Brain (organoid and tissue), 16 donors: ENCODE measurements at places on chromosomes 3 and 15. TPM values are rescaled to one million over a fixed set of nuclear protein-coding genes. Genes with fewer than 3 reads are reported as not detected.

KIF15 gene
- polyA plus RNA-seq, result 12.0 TPM

BNC1 gene
- polyA plus RNA-seq, result not detected

DCUN1D1 gene
- polyA plus RNA-seq, result 6.7 TPM

FRMD5 gene
- polyA plus RNA-seq, result 11.2 TPM

SKOR1 gene
- 0.49 TPM for polyA plus RNA-seq

CLDN16 gene
- not detected for polyA plus RNA-seq

HIGD1A gene
- 252 TPM for polyA plus RNA-seq

SLC12A1 gene
- polyA plus RNA-seq, result not detected
